ENCODE measurements at places on chromosomes 4 and X. TPM values are rescaled to one million over a fixed set of nuclear protein-coding genes. Genes with fewer than 3 reads are reported as not detected.

DNA sequence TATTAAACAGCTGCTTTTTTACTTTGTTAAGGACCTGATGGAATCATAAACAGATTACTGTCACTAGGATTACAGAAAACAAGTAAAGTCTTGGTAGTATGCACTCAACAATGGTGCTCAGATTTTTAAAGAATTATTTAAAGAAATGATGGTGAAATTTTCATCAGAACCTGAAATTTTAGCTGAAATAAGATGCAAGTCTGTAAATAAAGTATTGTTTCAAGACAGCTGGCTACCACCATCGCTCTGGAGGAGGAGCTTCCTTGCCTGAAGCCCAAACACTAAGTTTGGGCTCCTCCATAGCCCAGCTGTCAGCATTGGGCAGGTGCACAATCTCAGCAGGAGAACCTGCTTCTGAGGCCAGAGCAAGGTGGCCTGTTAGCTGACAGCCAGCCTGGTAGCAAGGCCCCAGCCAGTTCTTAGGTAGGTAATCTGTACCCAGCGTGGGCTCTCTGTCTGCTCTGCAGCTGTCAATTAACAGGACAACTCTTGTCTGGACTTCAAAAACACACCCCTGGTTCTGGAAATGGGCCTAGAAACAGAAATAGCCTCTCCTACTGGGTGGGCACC, 4.6 kb downstream of the GAB1 start:
- DNase-seq = no peak

Gene SPANXN4
- not detected for polyA plus RNA-seq

Gene EGF
- 3.1 TPM for polyA plus RNA-seq

DNA sequence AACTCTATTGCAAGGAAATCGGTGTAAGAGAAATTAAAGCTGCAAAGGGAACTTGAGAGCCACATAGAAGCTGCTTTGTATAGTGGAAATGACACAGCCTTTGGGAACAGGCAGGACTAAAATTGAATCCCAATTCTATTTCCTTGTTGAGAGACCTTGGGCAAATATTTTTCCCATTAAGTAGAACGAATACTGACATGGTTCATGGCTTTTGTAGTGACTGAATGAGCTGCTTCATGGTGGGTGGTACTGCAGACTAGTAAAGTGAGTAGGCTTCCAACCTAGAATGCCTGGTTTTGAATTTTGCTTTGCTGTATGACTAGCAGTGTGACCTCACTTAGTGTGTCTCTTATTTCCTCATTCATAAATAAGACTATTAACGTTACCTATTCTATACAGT, 182.2 kb upstream of the KCNIP4 start:
- DNase-seq = no peak

Gene ADD1
- 121 TPM for polyA plus RNA-seq

DNA sequence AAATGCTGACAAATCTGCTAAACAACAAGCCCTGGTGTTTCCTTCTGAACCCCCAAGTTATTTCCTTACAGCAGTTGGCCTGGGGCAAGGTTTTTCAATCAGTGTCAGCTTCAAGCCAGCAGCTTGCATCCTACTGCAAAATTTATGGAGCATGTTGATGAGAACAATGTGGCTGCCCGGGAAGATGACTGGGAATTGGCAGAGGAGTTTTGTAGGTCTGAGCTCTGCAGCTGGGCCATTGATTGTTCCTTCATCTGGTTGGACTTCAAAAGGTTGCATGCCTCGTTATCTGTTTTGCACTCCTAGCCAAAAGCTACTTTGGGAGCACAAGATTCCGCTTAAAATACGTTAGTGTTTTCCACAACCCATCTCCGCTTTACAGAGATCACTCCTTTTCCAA, 1030.3 kb upstream of the LCORL start:
- no peak for DNase-seq

Measured in K562 (cell line).